Thyroid gland (tissue), 4 donors: ENCODE measurements at places on chromosomes 16 and 17. TPM values are rescaled to one million over a fixed set of nuclear protein-coding genes. Genes with fewer than 3 reads are reported as not detected.

GRCh38 chr16:48381201-48381600 lies 4.0 kb downstream of the SIAH1 start:
- no peak for DNase-seq

DNA sequence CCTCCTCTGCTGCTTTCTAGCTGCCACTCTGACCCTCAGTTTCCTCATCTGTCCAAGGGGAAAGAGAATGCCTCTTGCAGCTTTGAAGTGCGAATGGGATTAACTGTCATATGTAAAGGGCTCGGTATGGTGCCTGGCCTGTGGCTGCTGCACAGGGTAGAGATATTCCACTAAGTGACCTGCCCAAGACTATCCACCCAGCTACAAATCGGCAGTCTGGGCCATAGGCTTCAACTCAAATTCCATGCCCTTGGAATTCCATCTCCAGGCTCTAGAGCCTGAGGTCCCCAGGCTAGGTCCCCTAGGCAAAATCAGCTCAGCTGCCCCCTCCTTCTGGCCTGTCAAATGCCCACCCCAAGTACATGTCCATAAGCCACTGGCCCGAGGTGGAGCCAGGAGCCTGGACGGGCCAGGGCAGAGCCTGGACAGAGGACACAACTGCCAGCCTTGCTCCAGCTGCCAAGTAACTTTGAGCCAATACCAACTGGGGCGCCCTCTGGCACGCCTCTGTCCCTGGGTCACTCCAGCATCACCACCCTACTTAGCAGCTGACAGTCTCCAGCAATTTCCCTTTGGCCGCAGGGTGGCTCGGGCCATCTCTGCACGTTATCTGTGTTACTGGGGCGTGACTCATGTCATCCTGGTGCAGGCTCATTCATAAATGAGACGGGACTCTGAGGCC lies 57.2 kb downstream of the SDK2 start:
- no peak for DNase-seq

DNA sequence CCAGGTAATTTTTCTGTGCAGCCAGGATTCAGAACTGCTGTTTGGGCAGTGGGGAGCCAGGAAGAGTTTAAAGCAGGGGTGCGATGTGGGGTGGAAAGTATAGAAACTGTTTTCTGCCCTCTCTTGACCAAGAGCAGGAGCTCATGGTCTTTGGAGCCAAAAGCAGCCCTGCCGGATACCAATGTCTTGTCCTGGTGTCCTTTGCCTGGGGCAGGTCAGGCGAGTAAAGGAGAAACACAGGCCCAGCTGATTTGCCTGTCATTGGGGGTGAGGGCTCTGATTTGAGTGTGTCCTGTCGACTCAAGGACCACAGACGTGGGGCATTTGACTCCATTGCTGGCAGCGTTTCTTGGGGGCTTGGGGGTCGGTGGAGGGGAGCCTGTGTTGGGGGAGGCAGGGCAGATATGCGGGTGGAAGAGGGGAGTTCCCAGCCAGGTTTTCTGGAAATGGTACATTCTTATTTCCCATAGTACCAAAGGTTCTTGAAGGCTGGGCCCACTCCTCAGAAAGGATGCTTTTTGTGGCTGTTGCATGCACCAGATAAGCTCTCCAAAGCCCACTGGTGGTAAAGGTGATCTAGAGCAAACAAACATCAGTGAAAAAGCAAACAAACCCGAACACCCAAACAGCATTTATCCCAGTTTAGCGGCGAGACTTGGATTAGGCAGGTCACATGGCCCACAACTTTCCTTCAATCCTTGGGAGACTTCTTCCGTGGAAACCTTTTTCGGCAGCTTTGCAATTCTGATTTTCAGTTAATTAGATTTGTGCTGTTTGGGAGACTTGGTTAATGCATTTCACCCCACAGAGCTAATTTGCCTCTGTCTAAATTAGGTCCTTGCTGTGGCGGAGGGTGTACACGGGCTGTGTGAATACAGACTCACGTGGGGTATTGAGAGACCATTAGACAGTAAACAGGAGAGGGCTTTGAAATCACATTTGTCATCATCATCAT lies 59.0 kb downstream of the MSI2 start:
- DNase-seq, result no peak

- DNase-seq, result peak; percentile 9
Observed at GRCh38 chr17:14297161-14297851, 3.6 kb upstream of the HS3ST3B1 start.

DNA sequence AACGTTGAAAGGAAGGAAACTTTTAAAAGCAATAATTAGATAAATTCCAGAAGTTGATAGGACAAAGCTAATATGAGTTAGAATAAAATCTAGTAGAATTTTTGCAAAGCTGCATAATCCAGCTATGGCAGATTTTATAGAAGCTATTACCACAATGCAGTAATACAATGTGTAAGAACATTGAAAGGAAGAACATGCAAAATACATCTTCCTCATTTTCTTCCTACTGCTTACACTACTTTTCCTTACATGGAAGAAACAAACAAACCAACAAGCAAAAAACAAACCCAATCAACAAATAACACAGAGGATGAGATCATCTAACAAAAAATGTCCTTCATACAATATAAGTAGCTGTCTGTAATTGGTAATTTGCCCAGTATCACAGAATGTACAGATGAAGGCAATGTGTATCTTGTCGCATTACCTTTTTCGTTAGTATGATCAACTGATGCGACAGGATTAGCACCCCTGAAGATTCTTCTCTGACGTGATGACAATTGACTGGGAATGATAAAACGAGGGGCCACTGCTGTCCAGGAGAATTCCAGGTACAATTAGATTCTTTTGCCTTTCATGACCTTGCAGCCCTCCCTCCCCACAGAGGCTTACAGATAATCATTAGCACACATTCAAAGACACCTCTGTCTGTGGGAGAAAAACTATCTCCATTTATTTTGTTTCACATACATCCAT lies 21.2 kb upstream of the LRRC37A start:
- no peak for DNase-seq

DNA sequence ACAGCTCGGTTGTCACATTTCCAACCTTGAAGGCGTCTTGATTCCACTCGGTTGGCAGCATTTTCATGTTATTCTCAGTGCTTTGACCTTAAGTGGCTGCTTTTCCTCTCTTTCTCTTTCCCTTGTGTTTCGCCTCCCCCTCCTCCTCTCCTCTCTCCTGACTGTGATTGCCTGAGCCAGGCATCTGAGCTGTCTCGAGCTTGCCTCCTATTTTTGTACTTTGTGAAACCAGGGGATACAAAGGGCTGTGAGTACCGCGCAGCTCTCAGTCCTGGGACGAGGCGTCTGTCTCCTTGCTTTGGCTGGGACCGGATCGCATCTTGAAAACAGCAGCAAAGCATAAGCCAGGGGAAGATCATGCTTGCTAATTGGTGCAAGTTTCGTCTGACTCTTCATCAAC lies 48.8 kb upstream of the SDK2 start:
- DNase-seq, result no peak

Gene SCARF1
- total RNA-seq, result 52.0 TPM

Gene CMTM2
- 0.67 TPM for total RNA-seq

Gene TSEN54
- 25.3 TPM for total RNA-seq

Gene MAF
- total RNA-seq, result 67.1 TPM
